CD4-positive, alpha-beta T cell treated with Interleukin-15 for 4 hours (primary cell): ENCODE measurements at places on chromosomes 1 and 21.

GRCh38 chr21:33976082-33977016 is 60.7 kb upstream of the ATP5PO start:
- peak; percentile 88 for DNase-seq

GRCh38 chr1:87336623-87337067 is 8.0 kb downstream of the LMO4 start:
- no peak for DNase-seq

- DNase-seq = no peak
These were observed 407.5 kb downstream of the SMYD3 start for GRCh38 chr1:246099570-246099969.

DNA sequence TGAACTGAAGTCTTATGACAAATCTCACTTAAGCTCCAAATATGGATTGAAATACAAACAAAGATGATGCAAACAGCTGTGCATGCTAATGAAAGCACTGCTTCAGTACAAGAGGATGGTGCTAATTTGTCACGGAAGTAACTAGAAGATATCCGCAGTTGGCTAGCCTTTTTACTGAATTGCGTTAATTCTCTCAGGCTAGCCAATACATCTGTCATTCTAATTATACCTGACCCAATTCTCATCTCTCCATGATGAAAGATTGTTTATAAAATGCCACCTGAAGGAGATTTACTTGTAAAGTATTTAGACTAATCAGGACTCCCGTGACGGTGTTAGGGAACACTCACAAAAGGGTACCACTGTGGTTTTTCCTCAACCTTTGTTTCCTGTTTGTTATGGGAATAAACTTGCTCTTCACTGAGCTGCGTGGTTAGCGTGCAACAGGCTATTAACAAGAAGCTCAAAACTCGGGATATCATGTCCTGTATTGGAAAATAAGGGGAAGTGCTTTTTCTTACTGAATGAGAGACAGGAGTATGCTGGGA is 162.5 kb downstream of the APP start:
- no peak for DNase-seq

GRCh38 chr1:229552732-229553131 is 5.8 kb downstream of the ABCB10 start:
- DNase-seq = no peak

DNA sequence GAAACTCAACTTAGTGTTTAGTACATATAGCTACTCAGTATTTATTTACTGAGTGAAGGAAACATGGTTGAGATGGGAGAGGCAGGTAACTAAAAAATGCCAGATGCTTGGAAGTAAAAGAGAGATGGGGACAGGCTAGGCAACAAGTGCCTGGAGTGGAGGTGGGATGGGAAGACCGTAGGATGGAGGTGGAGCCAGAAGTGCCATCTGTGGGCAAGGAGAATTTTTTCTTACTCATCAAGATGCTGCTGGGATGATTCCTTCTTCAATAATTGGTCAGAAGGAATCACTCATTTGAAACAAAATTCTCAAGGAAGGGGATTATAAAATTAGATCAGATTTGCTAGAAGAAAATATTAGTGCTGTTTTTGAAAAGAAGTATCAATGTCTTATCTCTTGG is 72.9 kb downstream of the IFI44 start:
- no peak for DNase-seq

GRCh38 chr1:12279728-12280464 is 50.1 kb downstream of the VPS13D start:
- no peak for DNase-seq

GRCh38 chr1:197178998-197179397 is 32.5 kb upstream of the ASPM start:
- DNase-seq = no peak

- DNase-seq = peak; percentile 60
These were observed 749 bp downstream of the IBA57 start for GRCh38 chr1:228166170-228166936.

DNA sequence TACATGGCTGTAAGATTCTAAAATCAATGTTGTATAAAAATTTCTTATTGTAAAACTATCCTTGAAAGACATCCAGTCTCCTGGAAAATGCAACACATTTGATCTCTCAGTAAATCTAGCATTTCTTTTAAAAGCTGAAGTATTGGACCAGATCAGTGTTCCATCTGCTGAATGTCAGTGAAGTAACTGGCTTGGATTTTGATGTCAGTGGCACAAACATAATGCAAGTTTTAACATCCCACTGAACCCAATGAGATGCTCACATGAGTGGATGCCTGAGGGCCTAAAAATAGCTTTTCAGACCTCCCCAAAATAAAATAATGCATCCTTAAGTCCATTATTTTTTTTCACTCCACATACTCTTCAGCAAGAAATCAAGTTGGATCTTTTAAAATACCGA is 1432.2 kb downstream of the MRPL39 start:
- DNase-seq = no peak

DNA sequence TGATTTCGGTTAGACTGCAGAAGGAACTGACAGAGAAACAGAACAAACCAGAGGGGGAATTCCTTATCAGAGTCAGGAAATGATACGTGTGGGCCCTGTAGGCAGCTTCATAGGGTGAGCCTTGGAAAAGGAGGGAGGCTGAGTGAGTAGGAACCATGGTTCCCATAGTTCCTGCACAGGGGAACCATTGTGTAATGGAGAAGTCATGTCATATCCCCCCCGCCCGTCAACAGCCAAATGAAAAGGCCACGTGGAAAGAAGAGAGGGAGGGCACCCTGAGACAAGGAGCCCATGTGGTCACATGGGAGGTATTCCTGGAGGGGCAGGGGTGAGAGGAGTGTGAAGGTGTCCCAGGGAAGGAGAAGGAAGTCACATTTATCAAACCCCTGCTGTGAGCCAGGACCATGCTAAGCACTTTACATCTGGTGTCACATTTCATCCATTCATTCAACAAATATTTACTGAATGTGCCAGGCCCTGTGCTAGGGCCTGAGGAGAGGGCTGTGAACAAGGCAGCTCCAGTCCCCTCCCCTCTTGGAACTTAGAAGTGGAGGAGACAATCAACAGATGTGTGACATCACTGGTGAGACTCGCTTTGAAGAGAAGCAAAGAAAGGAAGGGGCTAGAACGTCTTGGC is 15.7 kb upstream of the FGR start:
- no peak for DNase-seq

DNA sequence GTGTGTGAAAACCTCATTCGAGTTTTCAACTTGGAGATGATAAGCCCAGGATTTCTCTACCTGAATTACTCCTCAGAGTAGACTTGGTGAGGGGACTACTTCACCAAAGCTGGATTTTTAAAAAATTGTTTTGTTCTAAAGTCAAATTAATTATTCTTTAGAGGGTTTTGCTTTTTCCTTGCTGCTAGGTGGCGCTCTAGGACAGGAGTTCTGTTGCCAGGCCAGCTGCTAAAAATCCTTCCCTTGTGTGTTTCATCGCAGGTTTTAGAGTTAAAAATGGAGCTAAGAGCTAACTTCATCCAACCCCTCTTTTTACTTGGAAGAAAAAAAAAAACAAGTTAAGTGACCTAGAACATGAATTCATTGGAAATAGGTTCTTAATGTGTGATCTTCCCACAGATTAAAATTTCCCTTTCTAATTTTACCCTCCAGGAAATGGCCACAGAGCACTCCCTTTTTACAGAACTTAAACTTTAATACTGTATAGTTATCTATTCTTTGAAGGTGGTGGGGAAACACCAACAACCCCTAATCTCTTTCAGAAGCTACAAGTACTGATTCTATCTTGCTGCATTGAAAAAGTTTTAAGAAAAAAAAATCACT is 36.7 kb upstream of the FAM163A start:
- DNase-seq = peak; percentile 57

DNA sequence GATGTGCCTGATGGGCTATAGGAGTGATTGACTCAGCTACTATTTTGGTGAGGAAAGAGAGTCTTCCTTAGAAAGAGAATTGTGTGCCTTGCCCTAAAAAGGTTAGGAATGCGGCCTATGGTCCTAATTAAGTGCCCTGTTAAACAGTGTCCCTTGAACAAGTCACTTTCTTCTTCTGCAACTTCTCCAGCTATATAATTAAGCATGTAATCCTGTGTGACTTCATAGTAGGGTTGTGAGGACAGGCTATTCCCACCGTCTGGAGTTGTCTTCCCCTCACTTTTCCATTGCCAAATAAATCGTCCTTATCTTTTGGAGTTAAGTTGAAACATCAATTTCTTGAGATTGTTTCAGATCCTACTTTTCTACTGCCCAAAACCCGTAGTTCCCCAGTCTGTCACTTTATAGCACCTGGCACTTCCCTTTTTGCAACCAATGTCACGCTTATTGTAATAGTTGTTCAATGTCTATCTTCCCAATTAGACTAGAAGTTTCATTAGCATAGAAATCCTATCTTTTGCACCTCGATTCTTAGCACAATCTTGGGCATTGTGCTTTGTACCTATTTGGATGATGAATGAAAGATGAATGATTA is 27.6 kb upstream of the SLC16A1 start:
- no peak for DNase-seq

DNA sequence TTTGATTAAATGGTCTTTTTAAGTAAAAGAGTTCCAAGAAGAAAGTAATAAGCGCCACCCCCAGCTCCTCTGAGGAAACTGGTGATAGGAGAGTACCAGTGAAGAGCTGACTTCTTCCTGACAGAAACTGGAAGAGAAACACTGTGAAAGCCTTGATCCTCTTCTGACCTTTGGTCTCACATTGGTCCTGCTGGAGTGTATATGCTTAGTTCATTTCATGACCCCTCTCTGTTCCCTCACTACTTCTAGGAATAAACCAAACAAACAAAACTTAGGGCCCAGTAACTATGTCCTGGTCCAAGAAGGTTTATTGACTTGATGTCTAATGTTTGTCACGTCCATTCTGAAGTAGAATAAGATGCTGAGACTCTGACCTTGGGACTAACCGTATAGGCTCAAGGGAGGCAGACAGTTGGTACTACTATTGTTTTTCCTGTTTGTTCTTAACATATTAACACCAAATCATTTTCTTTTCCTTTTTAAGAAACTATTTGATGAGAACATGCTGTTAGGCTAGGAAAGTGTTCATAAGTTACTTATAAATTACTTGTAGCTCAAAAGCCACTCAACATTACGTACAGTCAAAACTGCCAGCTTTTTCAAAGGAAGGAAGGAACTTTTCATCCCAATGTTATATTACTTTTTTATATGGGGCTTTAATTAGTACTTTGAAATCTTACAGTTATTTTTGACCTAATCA is 57.9 kb downstream of the MIER1 start:
- DNase-seq = no peak
